SIG-M5 (cell line): ENCODE measurements at places on chromosomes 5 and 9.

DNA sequence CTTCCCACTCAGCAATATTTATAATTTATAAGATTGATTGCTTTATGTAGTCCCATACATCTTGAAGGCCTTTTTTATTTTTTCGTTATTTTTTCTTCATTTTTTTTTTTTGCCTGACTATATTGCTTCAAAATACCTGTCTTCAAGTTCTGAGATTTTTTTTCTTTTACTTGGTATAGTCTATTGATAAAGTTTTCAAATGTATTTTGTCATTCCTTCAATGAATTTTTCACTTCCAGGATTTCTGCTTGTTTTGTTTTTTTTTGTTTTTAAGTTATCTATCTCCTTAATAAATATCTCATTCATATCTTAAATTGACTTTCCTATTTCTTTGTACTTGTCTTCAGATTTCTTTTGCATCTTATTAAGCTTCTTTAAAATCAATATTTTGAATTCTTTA lies 905.6 kb upstream of the CDH6 start:
- no peak for DNase-seq

DNA sequence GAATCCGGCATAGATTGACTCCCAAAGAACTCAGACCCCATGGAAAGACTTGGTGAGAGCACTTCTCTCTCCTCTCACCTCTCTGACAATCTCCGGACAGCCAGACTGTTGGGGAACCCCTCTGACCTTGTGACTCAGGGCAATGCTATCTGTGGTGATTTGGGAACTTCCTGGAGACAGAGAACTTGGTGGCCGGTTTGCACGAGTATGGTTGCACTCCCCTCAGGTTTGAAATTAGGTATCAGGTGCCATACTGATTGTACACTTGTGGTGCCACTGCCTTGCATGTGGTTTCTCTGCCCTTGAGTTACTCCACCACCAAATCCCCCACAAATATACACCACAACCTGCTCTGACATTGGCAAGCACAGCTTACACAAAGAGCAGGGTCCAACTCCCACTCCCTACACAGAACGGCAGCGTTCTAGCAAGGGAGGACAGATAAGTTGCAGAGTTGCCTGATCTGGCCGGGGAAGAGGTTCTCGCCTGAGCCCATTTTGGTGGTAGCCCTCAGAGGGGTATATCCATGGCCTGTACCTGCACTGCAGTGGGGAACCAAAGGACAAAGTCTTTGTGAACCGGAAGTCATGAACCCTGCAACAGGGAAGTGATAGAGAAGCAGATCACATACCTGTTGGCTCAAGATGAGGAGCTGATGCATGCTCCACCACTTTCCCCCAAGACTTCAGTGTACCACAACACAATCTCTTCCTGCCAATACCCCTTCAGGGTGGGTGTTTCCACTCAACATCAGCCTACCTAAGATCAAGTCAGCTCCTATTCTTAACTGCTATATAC lies 255.1 kb downstream of the MCTP1 start:
- DNase-seq, result no peak

DNA sequence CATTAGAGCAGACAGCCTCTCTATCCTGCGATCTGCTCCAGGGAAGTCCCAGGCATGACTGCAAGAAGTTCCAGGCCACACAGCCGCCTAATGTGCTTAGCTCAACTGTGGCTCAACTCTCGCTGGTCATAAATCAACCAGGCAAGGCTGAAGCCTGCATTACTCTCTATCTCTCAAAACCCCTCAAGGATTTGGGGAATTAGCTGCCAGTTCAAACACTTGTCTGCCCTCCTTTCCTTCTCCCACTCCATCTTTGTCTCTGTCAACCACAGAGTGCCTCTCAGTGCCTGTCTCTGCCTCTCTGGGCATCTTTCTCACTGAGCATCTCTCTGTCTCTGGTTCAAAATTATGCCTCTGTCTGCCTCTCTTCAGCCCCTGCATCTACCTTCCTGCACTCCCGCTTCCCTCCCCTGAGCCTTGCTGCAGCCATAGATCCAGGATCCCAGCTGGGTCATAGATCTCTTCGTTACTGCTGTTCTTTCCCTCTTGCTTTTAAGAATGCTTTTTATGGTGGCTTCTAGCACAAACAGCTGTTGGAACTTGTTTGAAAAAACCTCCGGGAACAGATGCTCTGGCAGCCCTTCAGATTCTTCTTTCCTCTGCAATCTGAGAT lies 27.9 kb upstream of the GALNT10 start:
- no peak for DNase-seq

GRCh38 chr5:74596927-74597326 lies 43.6 kb downstream of the ENC1 start:
- DNase-seq, result no peak

DNA sequence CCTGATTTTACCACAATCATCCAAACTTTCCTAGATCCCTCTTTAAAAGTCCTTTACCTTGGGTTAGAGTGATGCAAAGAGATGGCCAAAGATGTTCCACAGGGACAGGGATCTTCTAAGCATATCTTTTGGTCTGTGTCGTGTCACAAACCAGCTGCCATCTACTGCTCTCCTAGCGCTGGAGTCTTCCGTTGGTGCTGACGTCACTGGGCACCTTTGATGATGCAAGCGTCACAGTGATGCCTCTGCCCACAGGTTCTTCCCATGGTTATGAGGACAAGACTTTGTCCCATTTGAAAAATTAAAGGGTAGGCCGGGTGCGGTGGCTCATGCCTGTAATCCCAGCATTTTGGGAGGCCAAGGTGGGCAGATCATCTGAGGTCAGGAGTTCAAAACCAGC lies 1.7 kb upstream of the GLT6D1 start:
- DNase-seq, result no peak
